Karpas-422 (cell line): ENCODE measurements at places on chromosomes 12 and 14. TPM values are rescaled to one million over a fixed set of nuclear protein-coding genes. Genes with fewer than 3 reads are reported as not detected.

Gene SLC35F4
- total RNA-seq: not detected in 2 replicates

Gene PPP1R36
- total RNA-seq: 0.18 and 1.7 TPM in 2 replicates

Gene RD3L
- total RNA-seq: not detected in 2 replicates

Gene NPAS3
- 1.6 and 6.9 TPM in 2 replicates for total RNA-seq

Gene MANSC4
- total RNA-seq: not detected in 2 replicates

Gene CLEC6A
- not detected in 2 replicates for total RNA-seq

Gene CCDC196
- not detected in 2 replicates for total RNA-seq

Gene IAPP
- not detected in 2 replicates for total RNA-seq

Gene VWF
- total RNA-seq: not detected in 2 replicates

Gene ALDH2
- 69.0 and 145 TPM in 2 replicates for total RNA-seq

Gene LIN7A
- total RNA-seq: 0.04 and 0.15 TPM in 2 replicates

Gene PPFIA2
- not detected in 2 replicates for total RNA-seq

Gene GARIN6
- total RNA-seq: not detected in 2 replicates

- no peak overlapping the region for H3K27ac ChIP-seq
- no peak for DNase-seq
- H3K4me3 ChIP-seq: no peak overlapping the region
- no peaks in the 10 kb centered on the region for H3K36me3 ChIP-seq
Observed at GRCh38 chr14:69473260-69473659, 11.3 kb upstream of the PLEKHD1 start.

- no peak overlapping the region for H3K27ac ChIP-seq
- no peak overlapping the region for H3K4me3 ChIP-seq
- no peak for DNase-seq
- H3K4me1 ChIP-seq: no peaks in the 10 kb centered on the region
Observed at GRCh38 chr12:128236525-128236924, 30.4 kb upstream of the TMEM132C start.

DNA sequence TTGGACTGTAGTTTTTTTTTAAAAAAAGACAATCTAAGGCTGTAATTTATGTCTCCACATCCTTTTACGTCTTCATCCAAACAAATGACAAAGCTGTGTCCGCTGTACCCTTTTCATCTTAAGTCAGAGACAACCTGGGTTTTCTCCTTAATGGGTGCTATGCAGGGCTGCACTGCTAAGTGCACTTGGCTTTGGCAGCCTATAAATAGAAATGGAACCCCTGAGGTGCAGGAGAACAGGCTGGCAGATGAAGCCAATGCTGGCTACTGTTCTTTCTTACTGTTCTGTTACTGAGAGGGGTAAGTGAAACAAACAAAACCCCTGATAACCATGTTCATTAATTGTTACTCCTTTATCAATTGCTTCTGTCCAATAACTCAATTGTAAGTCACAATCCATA is 47.1 kb upstream of the KICS2 start:
- no peak for DNase-seq
- H3K27ac ChIP-seq: no peak overlapping the region
- no peak overlapping the region for H3K4me3 ChIP-seq
- H3K27me3 ChIP-seq: no peaks in the 10 kb centered on the region
- no peaks in the 10 kb centered on the region for H3K36me3 ChIP-seq

DNA sequence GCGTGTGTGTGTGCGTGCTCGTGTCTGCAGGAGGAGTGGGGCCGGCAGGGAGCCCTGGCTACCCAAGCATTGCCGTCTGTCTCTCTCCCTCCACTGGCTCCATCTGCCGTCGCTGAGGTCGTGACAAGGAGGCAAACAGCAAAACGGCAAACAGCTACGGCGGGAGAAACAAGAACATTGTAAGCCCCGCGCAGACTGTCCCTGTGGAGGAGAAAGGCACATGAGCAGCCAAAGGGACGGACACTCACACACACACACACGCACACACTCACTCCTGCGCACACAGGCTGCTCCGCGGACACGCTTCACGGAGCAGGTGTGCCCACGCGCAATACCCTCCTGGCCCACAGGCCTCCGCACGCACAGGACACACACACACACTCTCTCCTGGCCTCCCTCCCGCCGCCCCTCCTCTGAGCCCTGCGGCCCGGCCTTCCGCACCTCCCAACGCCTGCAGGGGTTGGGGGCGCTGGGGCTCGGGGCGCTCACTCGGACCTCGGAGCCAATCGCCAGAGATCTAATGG is 905 bp downstream of the CISTR start:
- H3K27me3 ChIP-seq: no peaks in the 10 kb centered on the region
- H3K4me3 ChIP-seq: peak overlapping the region; percentile 68
- no peaks in the 10 kb centered on the region for H3K36me3 ChIP-seq
- peaks cover 65% of the 10 kb centered on the region for H3K4me1 ChIP-seq
- peak overlapping the region; percentile 84 for H3K27ac ChIP-seq

DNA sequence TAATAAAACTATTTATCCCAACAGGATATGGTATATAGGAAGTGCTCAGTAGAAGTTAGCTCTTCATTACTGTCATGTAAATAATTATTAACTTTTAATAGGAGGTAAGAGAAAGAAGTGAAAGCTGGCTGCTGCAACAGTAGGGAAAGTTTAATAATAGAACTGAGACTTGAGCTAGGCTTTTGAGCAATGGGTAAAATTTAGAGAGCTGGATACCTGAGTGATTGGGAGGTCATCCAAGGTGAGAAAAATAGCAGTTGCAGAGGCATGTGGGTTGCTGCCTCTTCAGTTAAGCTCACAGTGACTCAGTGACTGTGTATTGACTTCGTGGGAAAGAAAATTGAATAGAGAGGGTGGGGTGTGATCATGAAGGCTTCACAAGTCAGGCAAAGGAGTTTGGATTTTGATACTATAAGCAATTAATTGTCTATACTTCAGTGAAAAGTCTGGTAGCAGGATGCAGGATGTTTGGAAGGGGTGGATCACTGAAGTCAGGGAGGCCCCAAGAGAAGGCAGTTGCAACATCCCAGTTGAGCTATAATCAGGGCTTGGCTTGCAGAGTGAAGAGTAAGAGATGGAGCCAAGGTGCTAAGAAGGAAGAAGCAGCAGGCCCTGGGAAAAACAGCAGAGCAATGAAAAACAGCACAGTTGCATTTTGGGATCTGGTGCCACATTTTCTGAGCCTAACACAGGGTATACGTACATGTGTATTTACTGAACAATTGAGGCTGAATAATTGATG is 172.0 kb upstream of the FRMD6 start:
- no peak overlapping the region for H3K4me3 ChIP-seq
- H3K4me1 ChIP-seq: no peaks in the 10 kb centered on the region
- H3K27me3 ChIP-seq: no peaks in the 10 kb centered on the region
- H3K36me3 ChIP-seq: no peaks in the 10 kb centered on the region

DNA sequence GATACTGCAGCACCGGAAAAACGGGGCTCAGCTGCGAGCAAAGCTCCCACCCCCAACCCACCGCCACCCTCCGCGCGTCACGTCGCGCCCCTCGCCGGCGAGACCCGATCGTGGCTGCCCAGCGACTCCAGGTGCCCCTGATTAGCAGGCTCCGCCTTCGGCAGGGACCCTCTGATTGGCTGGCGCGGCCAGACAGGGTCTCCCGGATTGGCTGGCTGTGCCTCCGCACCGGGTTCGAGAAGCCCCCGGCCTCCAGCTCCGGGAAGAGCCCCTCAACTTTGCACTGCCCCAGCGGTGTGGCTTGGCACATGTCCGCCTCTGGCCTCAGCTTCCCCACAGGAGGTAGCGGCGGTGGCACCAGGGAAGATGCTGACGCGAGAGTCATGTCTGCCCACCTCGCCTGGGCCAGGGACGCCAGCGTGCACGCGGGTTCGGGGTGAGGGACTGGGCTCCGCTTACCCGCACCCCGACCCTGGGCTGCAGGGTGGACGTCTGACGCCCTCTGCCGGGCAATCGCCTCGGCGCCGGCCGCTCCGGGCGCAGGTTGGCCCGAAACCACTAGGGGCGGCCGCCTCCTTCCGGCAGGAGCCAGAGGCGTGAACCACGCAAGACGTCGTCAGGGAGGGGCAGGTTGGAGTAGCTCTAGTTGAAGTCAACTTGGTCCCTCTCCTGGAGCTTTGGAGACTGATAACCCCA is 498 bp upstream of the RHOF start:
- no peaks in the 10 kb centered on the region for H3K27me3 ChIP-seq
- H3K4me1 ChIP-seq: peaks cover 46% of the 10 kb centered on the region
- DNase-seq: peak; percentile 96
- peak overlapping the region; percentile 65 for H3K4me3 ChIP-seq

GRCh38 chr12:110317911-110318310 is 36.9 kb downstream of the ATP2A2 start:
- no peaks in the 10 kb centered on the region for H3K4me1 ChIP-seq
- no peak overlapping the region for H3K27ac ChIP-seq
- H3K4me3 ChIP-seq: no peak overlapping the region
- H3K27me3 ChIP-seq: no peaks in the 10 kb centered on the region
- no peak for DNase-seq

GRCh38 chr12:42409471-42409870 is 83.5 kb downstream of the PPHLN1 start:
- H3K36me3 ChIP-seq: peaks cover 20% of the 10 kb centered on the region
- H3K27ac ChIP-seq: no peak overlapping the region
- H3K4me3 ChIP-seq: no peak overlapping the region
- H3K27me3 ChIP-seq: no peaks in the 10 kb centered on the region
- no peak for DNase-seq

- no peaks in the 10 kb centered on the region for H3K36me3 ChIP-seq
- no peak overlapping the region for H3K4me3 ChIP-seq
- H3K27me3 ChIP-seq: no peaks in the 10 kb centered on the region
- no peak overlapping the region for H3K27ac ChIP-seq
- no peaks in the 10 kb centered on the region for H3K4me1 ChIP-seq
Observed at GRCh38 chr12:91778938-91779400, 366.7 kb downstream of the BTG1 start.

DNA sequence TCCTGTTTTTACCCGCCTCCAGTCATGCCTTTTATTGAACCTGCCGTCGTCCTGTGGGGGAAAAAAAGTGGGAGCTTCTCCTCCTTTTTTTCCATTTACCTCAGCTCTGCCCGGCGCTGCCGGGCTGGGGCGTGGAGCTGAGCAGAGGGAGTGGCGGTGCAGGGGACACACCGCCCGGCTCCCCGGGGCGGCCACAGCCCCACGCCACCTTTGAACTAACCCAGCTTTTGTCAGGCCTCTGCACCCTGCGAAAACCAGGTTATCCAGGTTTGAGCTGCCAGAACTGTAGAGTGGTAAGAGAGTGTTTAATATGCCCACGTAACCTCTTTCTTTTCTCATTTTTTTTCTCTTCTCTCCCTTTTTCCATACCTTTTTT is 161.0 kb upstream of the FKBP4 start:
- no peaks in the 10 kb centered on the region for H3K36me3 ChIP-seq
- no peak for DNase-seq
- no peaks in the 10 kb centered on the region; the same call in 1 of the 2 replicates for H3K4me1 ChIP-seq
- H3K27me3 ChIP-seq: no peaks in the 10 kb centered on the region

DNA sequence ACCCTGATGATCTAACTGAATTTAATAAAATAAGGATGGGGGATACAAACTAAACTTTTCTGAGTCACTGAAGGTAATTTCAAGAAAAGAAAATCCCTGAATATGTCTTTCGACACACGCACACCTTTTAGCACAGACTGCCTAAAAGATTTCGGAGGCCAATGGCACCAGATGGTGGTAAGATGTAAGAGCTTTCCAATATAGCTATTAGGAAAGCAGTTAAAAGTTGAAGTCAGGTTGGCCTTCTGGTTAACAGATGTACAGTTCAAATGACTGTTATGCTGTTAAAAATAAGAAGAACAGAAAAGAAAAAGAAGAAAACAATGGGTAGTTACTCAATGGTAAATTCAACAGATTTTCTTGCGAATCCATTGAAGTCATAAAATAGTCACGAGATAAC is 80.7 kb upstream of the KRR1 start:
- DNase-seq: no peak
- peaks cover 6% of the 10 kb centered on the region for H3K4me1 ChIP-seq

DNA sequence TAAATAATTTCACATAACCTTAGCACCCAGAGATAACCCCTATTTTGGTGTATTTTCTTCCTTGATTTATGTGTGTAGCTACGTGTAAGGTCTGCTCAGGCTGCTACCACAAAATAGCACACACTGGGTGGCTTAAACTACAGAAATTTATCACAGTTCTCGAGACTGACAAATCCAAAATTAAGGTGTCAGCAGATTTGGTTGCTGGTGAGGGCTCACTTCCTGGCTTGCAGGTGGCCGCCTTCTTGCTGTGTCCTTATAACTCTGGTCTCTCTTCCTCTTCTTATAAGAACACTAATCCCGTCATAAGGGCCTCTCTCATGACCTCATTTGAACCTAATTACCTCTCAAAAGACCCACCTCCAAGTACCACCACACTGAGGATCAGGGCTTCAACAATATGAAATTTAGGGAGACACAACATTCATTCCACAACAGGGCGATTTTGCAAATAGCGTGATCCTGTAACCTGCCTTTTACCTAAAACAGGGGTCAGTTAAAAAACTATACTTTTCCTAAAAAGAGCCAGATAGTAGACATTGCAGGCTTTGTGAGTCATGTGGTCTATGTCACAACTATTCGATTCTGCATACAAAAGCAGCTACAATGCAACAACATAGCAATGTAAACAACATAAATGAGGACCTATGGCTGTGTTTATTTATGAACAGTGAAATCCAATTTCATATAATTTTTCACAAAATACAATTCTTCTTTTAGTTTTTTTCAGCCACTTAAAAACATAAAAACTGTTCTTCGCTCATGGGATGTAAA is 371.7 kb downstream of the DPF3 start:
- H3K4me3 ChIP-seq: 0 out of 2 replicates have a peak overlapping the region, but pooled peaks have one; percentile 1
- DNase-seq: peak; percentile 60
- H3K4me1 ChIP-seq: peaks cover 51% of the 10 kb centered on the region
- peak overlapping the region; percentile 54; the same call in 1 of the 2 replicates for H3K27ac ChIP-seq
- no peaks in the 10 kb centered on the region for H3K27me3 ChIP-seq
- no peaks in the 10 kb centered on the region for H3K36me3 ChIP-seq

GRCh38 chr12:45356822-45357538 is 141.1 kb downstream of the ANO6 start:
- H3K4me1 ChIP-seq: no peaks in the 10 kb centered on the region
- no peak overlapping the region for H3K27ac ChIP-seq
- no peaks in the 10 kb centered on the region for H3K36me3 ChIP-seq
- no peaks in the 10 kb centered on the region for H3K27me3 ChIP-seq

- H3K27ac ChIP-seq: no peak overlapping the region
- peaks cover 5% of the 10 kb centered on the region for H3K4me1 ChIP-seq
- 0 out of 2 replicates have a peak, but pooled peaks cover 3% of the 10 kb centered on the region for H3K27me3 ChIP-seq
Observed at GRCh38 chr14:51627313-51627712, 24.4 kb upstream of the FRMD6 start.

- peaks cover under 1% of the 10 kb centered on the region; the same call in 1 of the 2 replicates for H3K4me1 ChIP-seq
- H3K36me3 ChIP-seq: no peaks in the 10 kb centered on the region
- H3K27me3 ChIP-seq: no peaks in the 10 kb centered on the region
- H3K27ac ChIP-seq: no peak overlapping the region
Observed at GRCh38 chr14:39768589-39768988, 336.4 kb upstream of the FBXO33 start.

DNA sequence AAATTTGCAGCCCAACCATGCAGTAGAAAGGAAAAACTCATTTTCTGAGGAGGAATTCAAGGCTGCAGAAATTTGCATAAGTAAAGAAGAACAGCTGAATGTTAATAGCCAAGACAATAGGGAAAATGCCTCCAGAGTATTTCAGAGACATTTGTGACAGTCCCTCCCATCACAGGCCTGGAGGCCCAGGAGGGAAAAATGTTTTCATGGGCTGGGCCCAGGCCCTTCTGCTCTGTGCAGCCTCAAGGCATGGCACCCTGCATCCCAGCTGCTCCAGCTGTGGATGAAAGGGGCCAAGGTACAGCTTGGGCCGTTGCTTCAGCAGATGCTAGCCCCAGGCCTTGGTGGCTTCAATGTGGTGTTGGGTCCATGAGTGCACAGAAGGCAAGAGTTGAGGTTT is 62.3 kb downstream of the ATXN7L3B start:
- H3K36me3 ChIP-seq: no peaks in the 10 kb centered on the region; the same call in 1 of the 2 replicates
- no peak for DNase-seq
- H3K27ac ChIP-seq: no peak overlapping the region
- no peaks in the 10 kb centered on the region for H3K27me3 ChIP-seq
- no peaks in the 10 kb centered on the region for H3K4me1 ChIP-seq
- H3K4me3 ChIP-seq: no peak overlapping the region
